ENCODE measurements at places on chromosomes 13 and 19. TPM values are rescaled to one million over a fixed set of nuclear protein-coding genes. Genes with fewer than 3 reads are reported as not detected.

The ZNF541 gene
- total RNA-seq: 0.07 TPM

The MIR17HG gene
- total RNA-seq: 19.5 TPM

The KLF1 gene
- total RNA-seq: 0.19 TPM

The MKNK2 gene
- total RNA-seq: 157 TPM

The PLVAP gene
- 0.14 TPM for total RNA-seq

The HIPK4 gene
- not detected for total RNA-seq

The APOC4 gene
- total RNA-seq: not detected

The SCAF1 gene
- 58.6 TPM for total RNA-seq

The CD70 gene
- 10.7 TPM for total RNA-seq

The TSSK6 gene
- 4.7 TPM for total RNA-seq

The CNN1 gene
- not detected for total RNA-seq

The ICAM5 gene
- 1.1 TPM for total RNA-seq

The ZNF154 gene
- total RNA-seq: 0.48 TPM

The ARHGEF1 gene
- 298 TPM for total RNA-seq

The NLRP5 gene
- not detected for total RNA-seq

The C13orf42 gene
- not detected for total RNA-seq

The ZNF285 gene
- total RNA-seq: 0.22 TPM

The SOX1 gene
- total RNA-seq: not detected

The ADGRE3 gene
- not detected for total RNA-seq

The CYP2S1 gene
- 0.76 TPM for total RNA-seq

The NUDT19 gene
- 15.0 TPM for total RNA-seq

The CALR gene
- 625 TPM for total RNA-seq

The ZNF552 gene
- total RNA-seq: 4.8 TPM

The ZNF575 gene
- total RNA-seq: 3.1 TPM

The KLK10 gene
- not detected for total RNA-seq

The DIAPH3 gene
- 31.3 TPM for total RNA-seq

The ETV2 gene
- total RNA-seq: 0.70 TPM

The RFPL4A gene
- not detected for total RNA-seq

The ZNF814 gene
- 10.4 TPM for total RNA-seq

The LMTK3 gene
- total RNA-seq: 3.6 TPM

The BLOC1S3 gene
- total RNA-seq: 11.8 TPM

The SYNE4 gene
- 2.0 TPM for total RNA-seq

The OR10H1 gene
- total RNA-seq: not detected

The SPINT2 gene
- total RNA-seq: 60.9 TPM

The TMEM259 gene
- total RNA-seq: 107 TPM

The LGALS7 gene
- total RNA-seq: not detected

The PET100 gene
- 106 TPM for total RNA-seq

The PRSS57 gene
- total RNA-seq: not detected

The CYP2A7 gene
- not detected for total RNA-seq

The VSTM2B gene
- not detected for total RNA-seq

The ZNF77 gene
- total RNA-seq: 4.3 TPM

The ACER1 gene
- total RNA-seq: not detected

All from activated CD4-positive, alpha-beta memory T cell treated with anti-CD3 and anti-CD28 coated beads for 36 hours (primary cell).